ENCODE measurements at places on chromosomes 2 and 18. TPM values are rescaled to one million over a fixed set of nuclear protein-coding genes. Genes with fewer than 3 reads are reported as not detected.

GRCh38 chr2:78648558-78648957 lies 376.9 kb upstream of the REG3G start:
- no peak for DNase-seq

GRCh38 chr2:211516537-211516936 lies 960.1 kb downstream of the CPS1 start:
- no peak for DNase-seq

Gene SLC4A5
- polyA plus RNA-seq = 2.9 TPM

Gene SERPINB11
- polyA plus RNA-seq = not detected

DNA sequence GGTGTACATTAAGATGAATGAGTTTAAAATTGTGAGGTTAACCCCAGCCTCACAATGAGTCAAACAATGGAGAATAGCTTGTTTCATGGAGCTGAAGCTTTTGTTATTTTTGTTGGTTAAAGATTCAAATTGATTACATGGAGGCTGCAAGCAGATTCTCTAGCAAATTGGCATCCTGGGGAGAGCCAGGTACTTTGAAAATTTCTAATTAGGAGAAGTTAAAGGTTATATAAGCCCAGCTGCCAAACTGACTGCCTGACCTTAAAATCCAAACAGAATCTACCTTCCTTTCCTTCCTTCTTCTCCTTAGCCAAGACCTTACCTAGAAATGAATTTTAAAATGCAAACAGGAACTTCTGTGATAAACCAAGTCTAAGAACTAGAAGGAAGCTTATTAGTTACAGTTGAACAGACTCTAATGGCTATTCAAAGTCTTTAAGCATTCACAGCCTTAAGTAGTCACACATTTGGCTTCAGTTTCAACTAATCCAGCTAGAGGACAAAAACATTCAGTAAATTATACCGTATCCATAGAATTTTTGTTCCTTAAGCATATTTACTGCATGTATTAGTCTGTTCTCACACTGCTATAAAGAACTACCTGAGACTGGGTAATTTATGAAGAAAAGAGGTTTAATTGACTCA lies 31.5 kb upstream of the PGAP1 start:
- DNase-seq = no peak

GRCh38 chr2:102109016-102109415 lies 33.5 kb upstream of the IL1R1 start:
- DNase-seq = no peak

DNA sequence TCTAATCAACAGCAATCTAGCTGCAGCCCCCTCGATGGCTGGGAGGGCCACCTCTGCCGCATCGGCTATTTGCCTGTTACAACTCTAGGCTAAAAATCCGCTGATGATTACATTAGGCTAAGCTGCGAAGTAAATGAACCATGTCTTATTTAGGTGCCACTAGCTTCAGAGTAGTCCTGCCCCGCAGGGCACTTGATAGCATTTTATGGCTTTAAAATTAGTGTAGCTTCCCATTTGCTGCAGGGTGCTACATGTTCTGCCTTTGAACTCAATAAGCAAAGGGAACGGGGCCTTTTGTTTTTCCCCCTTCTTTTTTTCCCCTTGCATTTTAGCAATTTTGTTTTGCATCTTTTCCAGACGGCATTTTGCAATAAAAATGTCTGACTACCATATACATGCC lies 270.2 kb downstream of the GBX2 start:
- DNase-seq = no peak

Gene TRPM8
- polyA plus RNA-seq = 0.17 TPM

Gene ERICH2
- polyA plus RNA-seq = 0.56 TPM

DNA sequence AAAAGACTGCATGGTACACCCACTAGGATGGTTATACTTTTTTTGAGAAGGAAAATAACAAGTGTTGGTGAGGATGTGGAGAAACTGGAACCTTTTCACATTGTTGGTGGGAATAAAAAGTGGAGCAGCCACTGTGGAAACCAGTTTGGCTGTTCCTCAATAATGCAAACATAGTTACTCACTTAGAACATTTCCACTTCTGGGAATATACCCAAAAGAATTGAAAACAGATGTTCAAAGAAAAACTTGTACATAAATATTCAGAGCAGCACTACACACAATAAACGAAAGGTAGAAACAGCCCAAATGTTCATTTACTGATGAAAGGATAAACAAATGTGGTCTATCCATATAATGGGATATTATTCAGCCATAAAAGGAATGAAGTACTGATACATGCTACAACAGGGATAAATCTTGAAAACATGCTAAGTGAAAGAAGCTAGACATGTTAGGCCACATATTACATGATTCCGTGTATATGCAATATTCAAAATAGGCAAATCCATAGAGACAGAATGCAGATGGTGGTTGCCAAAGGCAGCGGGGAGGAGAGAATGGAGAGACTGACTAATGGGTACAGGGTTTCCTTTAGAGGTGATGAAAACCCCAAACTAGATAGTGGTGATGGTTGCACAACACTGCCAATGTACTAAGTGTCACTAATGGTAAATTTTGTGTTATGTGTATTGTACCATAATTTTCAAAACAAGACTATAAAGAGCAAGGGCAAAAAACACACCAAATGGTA lies 20.9 kb upstream of the LMAN1 start:
- DNase-seq = no peak

Gene EPHA4
- 12.2 TPM for polyA plus RNA-seq

Measured in hindlimb muscle (tissue), 1 donor.